ENCODE measurements at places on chromosomes 2 and 18.

DNA sequence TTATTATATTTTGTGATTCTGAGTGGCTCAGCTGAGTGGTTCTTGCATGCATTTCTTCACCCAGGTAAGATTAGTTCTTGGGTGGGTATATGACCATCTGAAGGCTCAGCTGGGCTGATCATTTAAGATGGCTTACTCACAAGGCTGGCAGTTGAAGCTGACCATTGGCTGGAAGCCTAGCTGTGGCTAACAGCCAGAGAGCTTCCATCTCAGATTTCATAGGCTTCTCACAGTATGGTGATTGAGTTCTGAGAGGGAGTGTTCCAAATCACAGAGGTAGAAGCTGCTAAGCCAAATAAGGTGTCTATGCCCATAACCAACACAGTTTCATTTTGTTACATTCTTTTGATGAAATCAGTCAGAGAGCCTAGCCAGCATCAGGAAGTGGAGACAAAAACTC is 117.4 kb upstream of the RPRM start:
- DNase-seq: no peak

- DNase-seq: no peak
These were observed 49.7 kb downstream of the TNS1 start for GRCh38 chr2:217953011-217953481.

GRCh38 chr2:139067072-139067471 is 286.9 kb upstream of the NXPH2 start:
- no peak for DNase-seq

- no peak for DNase-seq
These were observed 63.4 kb downstream of the SMAD7 start for GRCh38 chr18:48887294-48887904.

DNA sequence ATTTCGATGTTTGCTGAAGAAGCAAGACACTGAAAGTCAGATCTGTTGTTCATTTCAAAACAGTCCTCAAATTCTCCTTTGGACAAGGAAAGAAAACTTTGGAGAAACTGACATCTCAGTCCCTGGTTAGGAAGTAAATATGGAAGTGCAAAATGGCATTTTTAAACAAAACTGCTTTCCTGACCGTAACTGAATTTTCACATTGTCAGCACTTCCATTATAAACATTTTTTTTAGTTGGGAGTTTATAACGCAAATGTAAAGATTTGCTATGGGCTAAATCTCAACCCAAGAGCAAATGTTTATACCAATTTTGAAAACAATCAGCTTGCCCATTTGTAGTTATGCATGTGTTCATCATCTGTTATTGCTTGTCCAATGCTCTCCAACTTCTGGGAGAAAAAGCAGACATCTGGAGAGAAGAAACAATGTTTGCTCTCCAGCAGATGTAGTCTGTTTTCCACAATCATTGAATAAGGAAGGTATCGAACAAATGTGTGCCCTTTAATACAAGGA is 520.1 kb downstream of the ARHGAP15 start:
- DNase-seq: no peak
